ENCODE measurements at places on chromosomes 4 and X.

GRCh38 chrX:38850807-38851544, 49.7 kb downstream of the MID1IP1 start:
- no peak for DNase-seq

DNA sequence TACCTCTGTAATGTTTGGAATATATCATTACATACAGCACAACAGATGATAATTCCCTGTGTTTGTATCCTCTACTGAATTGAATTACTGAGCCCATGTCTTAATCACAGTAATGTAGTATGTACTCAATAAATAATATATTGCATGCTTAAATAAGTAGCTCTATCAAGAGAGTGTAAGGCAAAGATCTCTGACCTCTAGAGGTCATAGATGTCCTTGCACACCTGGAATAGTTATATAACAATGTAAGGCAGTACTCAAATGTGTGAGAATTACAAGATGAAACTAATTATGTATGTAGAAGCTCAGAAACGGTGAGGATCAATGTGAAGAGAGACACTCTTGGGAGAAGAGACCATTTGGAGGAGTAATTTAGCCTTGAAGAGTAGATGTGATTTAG, 14.3 kb upstream of the GCNA start:
- DNase-seq, result no peak

DNA sequence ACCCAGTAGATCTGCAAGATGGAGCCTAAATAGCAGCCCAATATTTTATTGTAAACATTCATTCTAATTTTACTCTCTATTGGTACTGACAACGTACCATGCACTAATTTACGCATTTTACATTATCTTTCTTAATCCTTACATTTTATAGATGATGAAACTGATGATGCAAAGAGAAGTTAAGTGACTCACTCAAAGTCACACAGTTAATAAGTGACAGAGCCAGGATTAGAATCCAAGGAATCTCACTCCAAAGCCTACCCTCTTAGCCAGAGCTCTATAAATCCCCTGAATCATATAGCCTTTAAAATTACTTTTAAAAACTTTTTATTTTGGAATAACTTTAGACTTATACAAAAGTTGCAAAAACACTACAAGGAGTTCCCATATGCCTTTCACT, 37.6 kb downstream of the PHKA1 start:
- no peak for DNase-seq

DNA sequence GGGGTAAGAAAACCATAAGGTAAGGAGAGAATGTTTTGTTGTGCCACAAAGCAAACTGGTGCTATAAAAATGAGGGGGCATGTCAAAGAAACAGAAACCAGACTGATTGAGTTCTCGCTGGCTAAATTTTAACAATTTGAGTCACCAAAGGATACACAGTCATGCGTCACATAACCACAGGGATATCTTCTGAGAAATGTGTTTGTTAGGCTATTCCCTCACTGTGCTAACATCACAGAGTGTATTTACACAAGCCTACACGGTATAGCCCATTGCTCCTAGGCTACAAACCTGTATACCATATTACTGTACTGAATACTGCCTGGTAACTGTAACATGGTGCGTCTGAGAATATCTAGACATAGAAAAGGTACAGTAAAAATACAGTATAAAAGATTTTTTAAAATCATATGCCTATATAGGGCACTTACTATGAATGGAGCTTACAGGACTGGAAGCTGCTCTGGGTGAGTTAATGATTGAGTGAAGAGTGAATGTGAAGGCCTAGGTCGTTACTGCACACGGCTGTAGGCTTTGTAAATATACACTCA, 50.1 kb downstream of the FBXW7 start:
- peak; percentile 60 for DNase-seq

DNA sequence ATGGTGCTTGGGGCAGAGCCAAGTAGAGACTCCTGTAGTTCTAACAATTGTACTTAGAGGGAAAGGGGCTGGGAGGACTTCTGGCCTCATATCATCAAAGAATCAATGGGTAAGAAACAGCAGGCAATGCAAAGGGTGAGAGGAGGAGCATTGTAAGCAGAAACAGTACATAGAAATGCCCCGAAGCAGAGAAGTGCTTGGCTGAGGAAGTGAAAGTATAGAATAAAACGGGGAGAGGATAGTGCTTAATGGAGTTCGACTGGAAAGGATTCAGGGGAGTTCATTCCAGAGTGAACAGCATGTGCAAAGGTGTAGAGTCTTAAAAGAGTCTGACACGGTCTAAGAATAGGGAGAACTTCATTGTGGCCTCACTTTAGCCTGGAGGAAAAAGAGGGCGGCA, 103.0 kb downstream of the SYNPO2 start:
- DNase-seq, result no peak

DNA sequence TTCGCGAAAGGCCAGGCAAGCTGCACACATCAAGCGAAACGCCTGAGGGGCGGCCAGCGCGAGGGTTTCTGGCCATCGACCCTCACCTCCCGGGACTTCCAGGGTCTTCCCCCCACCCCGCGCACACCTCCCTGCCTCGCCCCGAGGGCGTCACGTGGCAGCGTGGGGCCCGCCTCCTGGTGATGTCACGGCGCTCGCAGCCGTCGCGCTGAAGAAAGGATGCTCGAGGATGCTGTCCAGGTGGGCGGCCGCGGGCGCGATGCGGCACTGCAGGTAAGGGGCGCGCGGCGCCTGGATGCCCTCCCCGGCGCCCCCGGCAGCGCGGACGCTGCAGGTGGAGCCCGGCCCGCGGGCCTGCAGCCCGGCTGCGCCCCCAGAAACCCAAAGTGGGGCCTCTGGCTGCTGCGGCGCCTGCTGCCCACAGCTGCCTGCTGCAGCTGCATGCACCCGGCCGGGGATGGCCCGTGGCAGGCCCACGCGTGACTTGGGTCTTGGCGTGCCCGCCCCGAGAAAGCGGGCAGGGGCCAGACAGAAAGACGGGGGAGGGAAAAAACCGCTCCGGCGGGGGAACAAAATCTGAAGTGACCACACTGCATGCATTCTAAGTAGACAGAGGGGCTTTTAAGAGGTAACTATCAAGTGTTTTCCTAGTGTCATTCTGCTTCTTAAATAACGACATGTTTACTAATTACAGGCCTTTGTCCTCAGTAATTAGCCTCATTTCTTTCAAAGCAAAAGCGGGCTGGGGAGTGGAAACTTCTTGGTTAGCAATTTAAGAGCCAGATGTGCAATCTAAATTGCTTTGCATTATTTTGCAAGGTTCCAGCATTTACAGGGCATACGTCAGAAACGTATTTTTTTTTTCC, 1.7 kb downstream of the CLCN4 start:
- DNase-seq, result no peak

DNA sequence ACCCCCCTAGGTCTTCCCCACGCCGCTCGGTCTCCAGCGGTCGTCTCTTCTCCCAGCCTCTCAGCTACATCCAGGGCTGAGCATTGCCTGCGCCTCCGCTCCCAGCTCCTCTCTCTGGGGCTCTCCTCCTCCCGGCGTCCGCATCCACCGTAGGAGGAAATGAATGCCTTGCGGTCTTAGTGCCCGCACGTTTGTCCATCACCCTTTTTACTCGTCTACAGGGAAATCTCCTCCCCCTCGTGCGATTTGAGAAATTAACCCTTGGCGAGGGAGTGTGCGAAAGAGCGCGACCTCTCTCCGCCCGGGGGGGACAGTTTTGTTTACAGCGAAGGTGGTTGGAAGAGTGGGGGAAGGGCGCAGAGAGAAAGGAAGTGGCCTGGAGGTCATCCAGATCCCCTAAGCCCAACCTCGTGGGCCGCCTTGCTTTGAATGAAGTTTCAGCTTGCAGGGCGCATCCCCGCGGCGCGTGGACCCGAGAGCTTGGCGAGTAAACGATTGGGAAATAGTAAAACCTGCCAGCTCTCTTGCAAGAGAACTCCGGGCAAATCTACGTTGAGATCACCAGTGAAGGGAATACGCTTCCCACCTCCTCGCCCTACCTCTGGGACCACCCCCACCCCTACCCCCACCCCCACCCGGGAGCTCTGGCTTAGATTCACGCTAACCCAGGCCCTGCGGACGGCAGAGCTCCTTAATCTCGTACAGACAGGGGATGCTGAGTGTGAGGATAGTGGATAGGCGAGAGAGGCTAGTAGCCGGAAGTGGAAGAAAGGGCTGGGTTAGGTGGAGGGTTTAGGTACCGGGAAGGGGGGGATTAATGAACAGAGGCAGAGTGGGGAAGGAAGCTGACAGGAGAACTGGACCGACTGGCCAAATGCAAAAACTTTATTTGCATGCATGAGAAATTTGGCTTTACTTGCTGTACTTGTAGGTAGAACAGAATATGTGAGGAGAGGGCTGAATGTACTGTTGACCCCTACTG, at the start of gene ELOVL6:
Gene ELOVL6 (minus strand): TSS at position 181 of the 982 bp plus-strand sequence. CDS start 280 bp downstream, outside the sequence.
- DNase-seq, result peak; percentile 21

GRCh38 chrX:72133851-72134546, 2.3 kb upstream of the RTL5 start:
- no peak for DNase-seq

DNA sequence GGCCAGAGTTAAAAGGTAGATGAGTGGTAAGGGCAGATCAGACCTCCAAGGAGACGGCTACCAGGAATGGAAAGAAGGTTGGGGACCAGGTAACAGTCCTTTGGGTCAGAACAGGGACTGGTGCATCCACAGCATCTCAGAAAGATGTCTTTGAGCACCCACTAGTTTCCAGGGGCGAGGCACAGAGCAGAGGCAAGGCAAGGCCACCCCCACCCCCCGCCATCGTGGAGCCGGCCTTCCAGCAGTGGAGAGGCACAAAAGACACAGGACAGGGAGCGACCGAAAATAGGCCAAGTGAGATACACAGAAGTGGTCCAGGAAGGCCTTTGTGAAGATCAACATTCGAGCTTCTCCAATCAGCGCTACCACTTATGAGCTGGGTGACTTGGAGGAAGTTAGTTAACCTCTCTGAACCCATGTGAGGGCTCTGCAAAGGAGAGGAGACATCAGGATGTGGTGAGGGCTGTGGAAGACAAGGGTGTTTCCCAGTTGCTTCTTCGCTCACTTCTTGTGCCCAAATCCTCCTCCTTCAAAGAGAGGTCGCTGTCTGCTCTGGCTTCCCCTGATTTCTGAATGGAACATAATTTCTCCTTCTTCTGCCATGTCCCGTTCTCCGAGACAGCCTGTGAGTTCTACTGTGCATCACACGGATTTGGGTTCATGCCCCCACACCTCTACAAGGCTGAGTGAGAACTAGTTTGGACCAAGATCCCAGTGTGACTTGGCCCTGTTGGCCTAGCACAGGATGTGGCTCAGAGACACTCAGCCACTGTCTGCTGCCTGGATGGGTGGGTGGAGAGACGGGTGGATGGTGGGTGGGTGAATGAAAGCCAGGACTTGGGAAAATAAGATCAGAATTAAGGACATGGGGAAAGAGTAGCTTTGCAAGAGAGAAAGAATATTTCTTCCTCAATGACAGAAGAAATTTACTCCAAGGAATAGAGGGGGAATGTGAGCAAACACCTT, 16.7 kb upstream of the MSX1 start:
- DNase-seq, result no peak

DNA sequence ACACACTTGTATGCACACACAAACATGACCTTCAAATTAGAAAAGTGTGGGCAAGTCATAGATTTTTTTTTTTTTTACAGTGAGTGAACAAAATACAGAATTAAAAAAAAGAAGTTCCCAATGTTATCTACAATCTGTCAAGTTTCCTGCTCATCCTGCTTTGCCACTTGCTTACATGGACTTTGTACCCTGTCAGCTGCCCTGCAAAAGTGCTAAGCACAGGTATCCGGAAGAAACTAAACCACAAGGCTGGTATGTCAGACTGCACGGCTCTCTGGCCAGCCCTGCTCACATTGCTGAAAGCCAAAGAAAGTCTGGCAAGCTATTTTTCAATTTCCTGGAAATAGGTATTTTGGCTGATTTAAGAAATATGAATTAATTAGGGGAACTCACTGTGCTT, 38.9 kb upstream of the BCLAF3 start:
- DNase-seq, result no peak

GRCh38 chr4:17809667-17810066, 890 bp downstream of the DCAF16 start:
- DNase-seq, result no peak

Measured in activated T-helper 1 cell treated with anti-CD3 and anti-CD28 coated beads, Interleukin-12 subunit alpha, Interleukin-12 subunit beta, Interleukin-2, Interleukin-4 antibody, amounts not matched to agents 30 ng/mL and 10 ng/mL and 1 ng/mL, durations not matched to agents 14 hours and 24 hours and 36 hours (primary cell).